ENCODE measurements at places on chromosomes 3 and 15.

GRCh38 chr3:147574621-147575020 is 165.5 kb downstream of the ZIC1 start:
- no peaks in the 10 kb centered on the region for H3K36me3 ChIP-seq
- no peak overlapping the region for H3K4me3 ChIP-seq
- H3K4me1 ChIP-seq, result no peaks in the 10 kb centered on the region
- no peaks in the 10 kb centered on the region for H3K27me3 ChIP-seq
- H3K27ac ChIP-seq, result no peak overlapping the region

GRCh38 chr3:183181606-183182005 is 19.1 kb upstream of the LAMP3 start:
- H3K36me3 ChIP-seq, result no peaks in the 10 kb centered on the region
- no peak for DNase-seq
- H3K4me1 ChIP-seq, result peaks cover 14% of the 10 kb centered on the region
- H3K27me3 ChIP-seq, result peaks cover 27% of the 10 kb centered on the region
- H3K27ac ChIP-seq, result no peak overlapping the region
- no peak overlapping the region for H3K4me3 ChIP-seq

GRCh38 chr3:81033684-81034083 is 727.8 kb downstream of the GBE1 start:
- no peaks in the 10 kb centered on the region for H3K27me3 ChIP-seq
- no peaks in the 10 kb centered on the region for H3K4me1 ChIP-seq
- H3K36me3 ChIP-seq, result no peaks in the 10 kb centered on the region
- DNase-seq, result no peak
- H3K4me3 ChIP-seq, result no peak overlapping the region

- H3K36me3 ChIP-seq, result no peaks in the 10 kb centered on the region
- H3K4me3 ChIP-seq, result no peak overlapping the region
- no peaks in the 10 kb centered on the region for H3K27me3 ChIP-seq
- no peak overlapping the region for H3K27ac ChIP-seq
- no peak for DNase-seq
Measured at GRCh38 chr3:120634539-120634938, 38.4 kb downstream of the NDUFB4 start.
